ENCODE measurements at places on chromosomes 6 and 20.

DNA sequence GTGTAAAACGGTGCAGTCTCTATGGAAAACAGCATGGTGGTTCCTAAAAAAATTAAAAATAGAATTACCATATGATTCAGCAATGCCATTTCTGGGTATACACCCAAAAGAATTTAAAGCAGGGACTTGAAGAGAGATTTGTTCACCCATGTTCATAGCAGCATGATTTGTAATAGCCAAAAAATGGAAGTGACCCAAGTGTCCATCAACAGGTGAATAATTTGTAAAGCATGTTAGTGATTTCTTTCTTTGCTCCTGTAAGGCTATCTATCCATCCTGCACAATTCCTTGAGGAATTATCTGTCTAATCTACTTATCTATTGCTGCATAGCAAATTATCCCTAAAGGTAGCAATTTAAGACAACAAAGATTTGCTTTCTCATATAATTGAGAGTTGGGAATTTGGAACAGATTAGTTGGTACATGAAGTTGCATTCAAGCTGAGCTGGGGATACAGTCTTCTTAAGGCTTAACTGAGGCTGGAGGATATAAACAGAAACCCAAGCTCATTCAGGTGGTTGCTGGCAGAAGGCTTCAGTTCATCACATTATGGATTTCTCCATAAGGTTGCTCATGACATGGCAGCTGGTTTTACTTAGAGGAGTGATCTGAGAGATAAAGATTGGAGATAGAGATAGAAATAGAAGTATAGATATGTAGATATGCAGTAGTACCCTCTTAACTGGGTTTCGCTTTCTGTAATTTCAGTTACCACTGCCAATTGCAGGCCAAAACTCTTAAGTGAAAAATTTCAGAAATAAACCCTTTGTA lies 62.0 kb downstream of the IL22RA2 start:
- no peak for DNase-seq

GRCh38 chr20:59214073-59214472 lies 50.5 kb downstream of the ZNF831 start:
- DNase-seq = no peak

DNA sequence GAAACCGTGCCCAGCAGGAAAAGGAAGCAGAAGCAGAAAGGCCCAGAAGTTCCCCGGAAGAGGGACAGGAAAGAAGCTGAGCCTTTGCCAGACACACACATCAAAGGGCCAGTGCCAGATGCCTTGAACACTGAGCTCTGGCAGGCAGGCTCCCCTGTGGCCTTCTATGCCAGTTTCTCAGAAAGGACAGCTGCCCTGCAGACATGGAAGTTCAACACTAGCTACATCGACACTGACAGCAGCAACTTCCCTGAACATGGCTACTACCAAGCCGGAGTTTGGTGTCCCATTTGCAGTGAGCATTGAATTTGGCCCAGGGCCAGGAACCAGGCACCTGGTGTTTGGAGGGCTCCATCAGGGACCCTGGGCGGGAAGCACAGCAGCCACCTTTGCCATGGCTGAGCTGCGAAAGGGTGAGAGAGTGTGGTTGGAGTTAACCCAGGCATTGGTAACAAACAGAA lies 8.0 kb upstream of the RAET1E start:
- no peak for DNase-seq

DNA sequence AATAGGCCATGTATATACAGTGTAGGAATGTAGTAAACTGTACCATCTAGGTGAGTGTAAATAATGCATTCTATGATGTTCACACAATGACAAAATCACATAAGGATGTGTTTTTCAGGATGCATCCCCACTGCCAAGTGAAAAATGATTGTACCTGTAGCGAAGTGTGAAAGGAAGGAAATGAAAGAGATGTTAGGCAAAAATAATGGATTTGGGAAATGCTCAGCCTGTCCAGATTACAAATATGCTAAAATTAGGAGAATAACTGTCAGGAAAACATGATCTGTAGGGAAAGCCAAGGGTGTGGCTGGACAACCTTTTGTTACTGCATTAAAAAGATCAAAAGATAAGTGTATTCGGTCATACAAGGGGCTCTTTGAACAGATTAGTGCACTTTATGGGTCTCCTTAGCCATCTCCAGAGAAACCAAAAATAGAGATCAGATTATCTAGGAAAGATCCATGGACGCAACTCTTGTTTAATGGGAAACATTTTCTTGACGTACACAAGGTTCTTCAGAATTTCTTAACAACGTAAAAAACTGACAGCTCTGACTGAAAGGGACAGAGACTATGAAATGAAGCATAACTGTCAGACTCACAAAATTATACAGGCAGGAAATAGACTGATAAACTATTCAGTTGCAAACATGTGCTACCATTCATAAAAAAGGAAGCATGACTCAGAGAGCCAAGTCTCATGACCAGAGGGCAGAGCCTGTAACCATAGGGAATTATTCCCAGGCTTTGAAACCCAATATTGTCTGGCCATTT lies 253.6 kb upstream of the RAB32 start:
- peak; percentile 77 for DNase-seq

DNA sequence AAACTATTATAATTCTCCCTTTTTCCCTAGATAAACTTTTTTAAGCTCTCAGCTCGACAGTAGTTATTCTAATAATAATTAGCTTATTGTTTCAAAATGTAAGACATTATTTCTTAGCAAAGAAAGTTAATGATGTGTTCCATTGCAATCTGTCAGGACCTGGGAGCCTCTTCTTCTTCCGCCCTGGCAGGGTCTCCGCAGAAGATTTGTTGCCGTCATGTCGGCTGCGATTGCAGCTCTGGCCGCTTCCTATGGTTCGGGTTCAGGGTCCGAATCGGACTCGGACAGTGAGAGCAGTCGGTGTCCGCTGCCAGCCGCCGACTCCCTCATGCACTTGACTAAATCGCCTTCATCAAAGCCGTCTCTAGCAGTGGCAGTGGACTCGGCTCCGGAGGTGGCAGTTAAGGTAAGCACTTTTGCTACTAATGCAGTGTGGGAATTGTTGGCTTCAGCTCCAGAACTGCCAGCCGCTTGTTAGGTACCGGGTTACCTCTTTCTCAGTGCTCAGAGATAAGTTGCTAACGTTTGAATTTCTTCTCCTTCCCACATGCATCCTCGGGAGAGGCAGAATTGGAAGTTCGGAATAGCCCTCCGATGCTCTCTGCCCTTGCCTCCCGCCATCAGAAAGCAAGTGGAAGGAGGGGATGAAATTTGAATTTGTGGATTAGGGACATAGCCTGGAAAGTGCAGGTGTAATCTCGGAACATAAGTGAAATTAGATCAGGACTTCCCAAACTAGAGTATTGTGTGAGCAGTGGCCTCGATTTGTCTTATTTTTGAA lies at the start of gene CDC40:
Gene CDC40, plus strand, starts transcription at position 200 of the 781 bp plus-strand sequence. Its CDS starts 18 bp downstream, at position 218.
- no peak for DNase-seq

- DNase-seq = no peak
Measured at GRCh38 chr20:33387177-33387576, 14.1 kb downstream of the CDK5RAP1 start.

All from fibroblast of skin of abdomen (primary cell).